ENCODE measurements at places on chromosomes 5 and 9.

GRCh38 chr5:65020492-65020891 is 251.8 kb downstream of the CWC27 start:
- no peak overlapping the region for H3K4me3 ChIP-seq
- H3K27me3 ChIP-seq: no peaks in the 10 kb centered on the region
- H3K36me3 ChIP-seq: no peaks in the 10 kb centered on the region
- peaks cover 11% of the 10 kb centered on the region for H3K4me1 ChIP-seq
- no peak overlapping the region for H3K27ac ChIP-seq

- peaks cover 6% of the 10 kb centered on the region for H3K36me3 ChIP-seq
- H3K27me3 ChIP-seq: no peaks in the 10 kb centered on the region
- no peaks in the 10 kb centered on the region for H3K4me1 ChIP-seq
- DNase-seq: no peak
- H3K4me3 ChIP-seq: no peak overlapping the region
- H3K27ac ChIP-seq: no peak overlapping the region
These were observed 35.1 kb upstream of the FREM1 start for GRCh38 chr9:14945351-14945750.

DNA sequence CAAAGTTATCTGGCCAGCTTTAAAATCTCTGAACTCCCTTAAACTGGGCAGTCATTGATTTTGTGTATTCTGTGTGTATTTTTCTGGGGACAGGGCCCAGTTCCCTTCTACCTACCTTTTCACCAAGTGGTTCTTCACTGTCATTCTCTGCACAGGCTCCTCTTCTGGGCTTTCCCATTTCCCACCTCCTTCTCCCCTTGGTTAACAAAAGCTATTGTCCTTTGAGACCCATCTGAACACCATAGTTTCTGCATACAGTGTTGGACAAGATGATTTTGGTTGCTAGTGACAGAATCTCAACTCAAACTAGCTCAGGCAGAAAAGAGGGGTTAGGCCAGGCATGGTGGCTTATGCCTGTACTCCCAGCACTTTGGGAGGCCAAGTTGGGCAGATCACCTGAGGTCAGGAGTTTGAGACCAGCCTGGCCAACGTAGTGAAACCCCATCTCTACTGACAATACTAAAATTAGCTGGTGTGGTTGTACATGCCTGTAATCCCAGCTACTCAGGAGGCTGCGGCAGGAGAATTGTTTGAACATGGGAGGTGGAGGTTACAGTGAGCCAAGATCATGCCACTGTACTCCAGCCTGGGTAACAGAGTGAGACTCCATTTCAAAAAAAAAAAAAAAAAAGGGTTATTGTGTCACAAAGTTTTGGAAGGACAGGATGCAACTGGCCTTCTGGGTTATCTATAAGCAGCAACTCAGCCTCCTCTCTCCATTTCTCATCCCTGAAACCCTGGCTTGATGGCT is 31.0 kb upstream of the ANKRD34B start:
- H3K27me3 ChIP-seq: no peaks in the 10 kb centered on the region
- H3K36me3 ChIP-seq: no peaks in the 10 kb centered on the region
- H3K27ac ChIP-seq: no peak overlapping the region
- H3K4me3 ChIP-seq: no peak overlapping the region
- peaks cover 1% of the 10 kb centered on the region for H3K4me1 ChIP-seq
- no peak for DNase-seq

GRCh38 chr5:67065237-67065636 is 131.4 kb downstream of the CD180 start:
- peaks cover 3% of the 10 kb centered on the region for H3K36me3 ChIP-seq
- no peak overlapping the region for H3K27ac ChIP-seq
- no peaks in the 10 kb centered on the region for H3K27me3 ChIP-seq
- DNase-seq: no peak
- no peak overlapping the region for H3K4me3 ChIP-seq

GRCh38 chr5:181215997-181216989 is 6.8 kb upstream of the TRIM41 start:
- no peak overlapping the region for H3K27ac ChIP-seq
- peaks cover 3% of the 10 kb centered on the region for H3K36me3 ChIP-seq
- peak overlapping the region; percentile 83 for H3K4me3 ChIP-seq
- peaks cover 82% of the 10 kb centered on the region for H3K27me3 ChIP-seq
- peaks cover 21% of the 10 kb centered on the region for H3K4me1 ChIP-seq
- no peak for DNase-seq

Measured in neural crest cell (in vitro differentiated cells).